Activated CD8-positive, alpha-beta memory T cell treated with anti-CD3 and anti-CD28 coated beads for 1 hour (primary cell): ENCODE measurements at places on chromosomes 7 and 10.

GRCh38 chr10:100307684-100308083 is 21.2 kb upstream of the BLOC1S2 start:
- DNase-seq: no peak

GRCh38 chr10:84583501-84583900 is 255.1 kb downstream of the CCSER2 start:
- no peak for DNase-seq

GRCh38 chr10:111531690-111532089 is 454.9 kb downstream of the ADRA2A start:
- DNase-seq: no peak

GRCh38 chr7:35695473-35695850 is 527 bp upstream of the HERPUD2 start:
- DNase-seq: no peak

GRCh38 chr10:91163869-91164474 is 56.5 kb upstream of the PCGF5 start:
- DNase-seq: peak; percentile 56

GRCh38 chr7:91079487-91079886 is 184.7 kb upstream of the FZD1 start:
- DNase-seq: no peak

DNA sequence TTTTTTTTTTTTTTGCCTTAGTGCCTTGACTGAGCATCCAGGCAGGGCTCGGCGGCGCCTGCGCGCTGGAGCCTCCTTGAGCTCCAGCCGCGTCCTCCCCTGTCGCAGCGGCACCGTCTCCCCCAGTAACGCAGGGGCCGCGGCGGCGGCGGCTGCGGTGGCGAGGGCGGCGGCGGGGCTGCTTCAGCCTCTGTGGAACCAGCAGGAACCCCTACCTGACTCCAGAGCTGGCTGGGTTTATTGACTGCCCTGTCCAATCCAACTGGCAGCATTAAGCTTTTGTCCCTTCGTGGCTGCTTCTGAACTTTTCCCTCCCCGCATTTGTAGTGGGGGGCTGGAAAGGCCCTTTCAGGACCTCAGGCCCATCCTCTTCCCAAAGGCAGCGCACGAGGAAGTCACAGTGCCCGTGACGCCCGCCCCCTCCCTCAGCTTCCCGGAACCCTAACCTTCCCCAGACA is at the start of gene GPR85:
TSS of gene GPR85 (minus strand) at position 397 of the 458 bp plus-strand sequence. CDS start 2,106 bp downstream, outside the sequence.
- DNase-seq: no peak

DNA sequence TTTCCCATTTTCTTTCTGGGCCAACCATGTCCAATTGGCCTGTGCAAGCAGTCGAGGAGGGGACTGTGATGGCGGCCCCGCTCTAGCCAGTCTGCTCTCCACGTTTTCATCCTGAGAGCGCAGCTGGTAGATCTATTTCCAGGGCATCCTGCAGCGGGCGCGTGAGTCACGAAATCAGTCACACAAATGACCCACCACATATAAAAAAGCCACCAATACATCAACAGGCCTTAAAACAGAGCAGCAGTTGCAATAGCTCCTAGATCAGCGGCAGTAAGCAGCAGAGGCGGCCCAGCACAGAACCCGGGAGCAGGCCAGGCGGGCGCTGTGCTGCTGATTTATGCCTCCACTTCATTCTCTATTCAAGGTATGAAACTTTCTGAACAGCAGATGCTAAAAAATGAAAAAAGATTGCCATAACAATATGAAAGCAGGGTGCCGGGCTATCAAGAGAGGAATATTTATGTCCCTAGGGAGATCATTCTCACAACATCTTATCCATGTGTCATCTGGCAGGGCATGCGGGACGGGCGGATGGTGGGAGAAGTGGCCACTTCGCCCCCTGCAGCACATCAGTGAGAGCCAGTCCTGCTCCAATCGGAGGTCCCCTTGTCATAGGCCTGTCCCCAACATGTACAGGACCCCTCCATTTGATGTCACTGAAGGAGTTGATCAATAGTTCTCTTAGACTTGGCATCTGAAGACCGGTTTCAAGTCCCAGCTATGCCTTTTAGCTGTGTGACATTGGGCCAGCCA is 98.0 kb upstream of the GPR26 start:
- DNase-seq: no peak

DNA sequence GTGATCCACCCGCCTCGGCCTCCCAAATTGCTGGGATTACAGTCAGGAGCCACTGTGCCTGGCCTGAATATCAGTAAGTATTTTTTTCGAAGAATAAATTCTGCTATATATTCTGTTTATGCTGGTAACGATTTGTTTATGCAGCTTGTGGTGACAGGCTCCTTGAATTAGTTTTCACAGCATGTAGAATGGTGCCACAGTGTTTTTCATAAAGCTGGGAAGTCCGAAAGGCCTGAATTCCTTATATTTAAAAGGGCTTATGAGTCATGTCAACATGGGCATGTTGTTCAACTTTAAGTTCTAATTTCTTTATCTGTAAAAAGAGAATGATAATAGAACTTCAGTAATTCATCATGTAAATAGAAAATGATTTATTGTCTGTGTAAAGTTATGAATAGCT is 42.2 kb upstream of the WASL start:
- no peak for DNase-seq

- no peak for DNase-seq
These were observed 57.8 kb upstream of the CACNA2D1 start for GRCh38 chr7:82501346-82501745.

DNA sequence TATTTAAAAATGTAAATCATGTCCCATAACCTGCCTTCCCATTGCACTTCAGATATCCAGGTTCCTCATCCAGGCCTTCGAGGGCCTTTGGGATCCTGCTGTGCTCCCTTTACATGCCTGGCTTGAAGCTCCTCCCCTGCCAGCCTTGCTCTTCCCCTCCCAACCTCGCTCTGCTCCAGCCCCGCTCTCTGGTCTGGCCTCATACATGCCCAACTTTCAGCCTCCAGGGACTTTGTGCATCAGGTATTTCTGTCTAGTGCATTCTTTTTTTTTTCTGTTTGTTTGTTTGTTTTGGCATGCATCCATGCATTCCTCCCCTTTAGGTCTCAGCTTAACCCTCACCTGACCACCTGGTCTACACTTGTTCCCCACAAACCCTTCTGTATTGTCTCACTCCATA is 160.3 kb downstream of the SNX10 start:
- DNase-seq: no peak
